Amygdala (tissue), 56 donors: ENCODE measurements at places on chromosomes 16 and 17.

- DNase-seq: no peak
These were observed 26.0 kb downstream of the PKD1L3 start for GRCh38 chr16:71974068-71974818.

GRCh38 chr16:72878301-72879269, 169.3 kb downstream of the ZFHX3 start:
- no peak for DNase-seq

DNA sequence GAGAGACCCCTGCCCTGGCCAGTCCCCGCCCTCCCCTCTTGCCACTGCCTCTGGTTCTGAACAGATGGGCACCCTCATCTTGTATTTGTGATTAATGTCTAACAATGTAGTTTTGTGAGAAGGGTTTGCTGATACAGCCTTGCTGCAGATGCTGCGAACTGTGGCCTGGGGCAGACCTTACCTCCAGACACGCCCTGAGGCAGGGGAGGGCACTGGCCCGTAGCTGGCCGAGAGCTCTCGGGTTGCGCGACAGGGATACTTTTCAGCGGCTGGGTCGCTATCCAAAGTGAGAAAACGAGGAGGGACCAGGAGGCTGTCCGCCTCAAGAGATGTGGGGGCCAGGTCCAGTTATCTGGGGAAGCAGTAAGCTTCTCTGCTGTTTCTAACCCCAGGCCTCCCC, 21.9 kb downstream of the STH start:
- DNase-seq: no peak

- DNase-seq: no peak
These were observed 257.6 kb upstream of the SDK2 start for GRCh38 chr17:73901661-73902415.

GRCh38 chr17:71801301-71801700, 319.5 kb upstream of the SOX9 start:
- DNase-seq: peak; percentile 13

DNA sequence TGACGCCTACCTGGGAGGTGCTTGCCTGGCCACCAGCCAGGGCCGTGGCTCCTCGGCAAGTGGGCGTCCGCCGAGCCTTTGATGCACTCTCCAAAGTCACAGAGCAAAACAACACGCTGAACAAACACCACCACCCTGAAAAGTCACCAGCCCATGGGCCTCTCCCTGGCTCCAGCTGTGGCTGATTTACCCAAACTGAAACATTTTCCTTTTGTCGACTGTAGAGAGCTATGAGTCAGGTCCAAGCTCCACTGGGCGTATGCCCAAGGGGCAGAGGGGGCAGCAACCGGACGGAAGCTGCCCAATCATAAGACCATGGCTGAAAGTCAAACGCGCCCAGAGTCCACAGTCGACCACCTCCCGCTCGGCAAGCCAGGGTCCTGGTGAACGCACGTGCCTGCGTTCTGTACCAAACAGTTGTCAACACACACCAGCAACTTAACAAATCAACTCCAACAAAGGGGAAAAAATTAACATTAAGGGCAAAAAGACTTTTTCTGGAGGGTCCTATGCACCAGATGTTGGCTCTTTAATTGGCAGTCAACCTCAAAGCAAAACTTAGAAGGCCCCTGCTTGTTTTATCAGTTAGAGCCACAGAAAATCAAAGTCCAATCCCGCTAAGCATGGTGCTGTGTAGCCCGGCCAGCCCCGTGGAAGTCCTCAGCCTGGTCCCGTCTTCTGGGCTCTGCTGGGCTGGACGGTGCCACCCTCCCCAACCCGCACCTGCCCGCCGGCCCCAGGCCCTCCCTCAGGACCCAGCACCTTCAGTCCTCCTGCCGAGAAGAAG, 47.3 kb downstream of the TBC1D16 start:
- no peak for DNase-seq

DNA sequence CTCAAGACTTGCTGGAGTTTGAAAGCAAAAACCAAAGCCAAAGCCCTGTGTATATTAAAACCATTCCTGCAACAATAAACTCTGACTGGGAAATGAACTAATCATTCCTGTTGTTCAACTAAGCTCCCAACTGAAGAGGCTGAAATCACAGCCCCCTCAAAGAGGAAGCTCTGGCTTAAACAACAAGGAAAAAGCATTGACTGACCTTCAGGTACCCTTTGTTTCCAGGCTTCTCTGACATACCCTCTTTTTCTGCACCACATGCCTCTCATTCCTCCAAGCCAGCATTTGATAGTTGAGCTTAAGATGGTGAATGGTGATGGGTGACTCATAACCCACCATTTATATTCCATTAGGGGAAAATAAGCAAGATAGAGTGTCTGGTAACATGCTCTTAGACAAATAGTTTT, 470.9 kb upstream of the SOX9 start:
- no peak for DNase-seq

DNA sequence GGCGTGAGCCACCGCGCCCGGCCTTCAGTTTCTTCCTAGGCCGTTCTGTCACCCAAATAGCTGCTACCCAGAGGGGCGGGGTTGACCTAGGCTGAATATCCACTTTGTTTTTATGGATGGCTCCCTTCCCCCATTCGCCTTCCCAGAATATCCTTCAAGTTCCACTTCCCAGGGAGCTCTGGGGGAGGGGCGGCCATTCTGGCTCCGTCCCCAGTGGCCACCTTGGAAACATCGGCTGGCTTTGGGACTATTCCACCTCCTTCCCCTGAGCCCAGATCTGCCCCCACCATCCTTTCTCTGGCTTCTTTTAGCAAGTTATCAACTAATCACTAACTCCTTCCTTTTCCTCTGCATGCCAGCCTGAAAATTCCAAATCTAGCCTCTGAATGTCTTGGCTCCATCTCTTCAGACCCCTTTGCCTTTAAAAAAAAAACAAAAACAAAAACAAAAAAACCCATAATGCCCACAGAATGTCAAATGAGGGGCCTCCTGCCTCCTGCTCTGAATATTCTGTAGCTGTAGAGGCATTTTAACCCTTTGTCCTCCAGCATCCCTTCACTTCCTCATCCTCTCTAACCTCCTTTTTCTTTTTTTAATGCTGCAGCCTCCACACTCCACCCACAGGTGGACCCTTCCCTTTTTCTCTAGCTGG, 6.4 kb downstream of the ATP1B2 start:
- DNase-seq: no peak
